ENCODE measurements at places on chromosomes 16 and 17. TPM values are rescaled to one million over a fixed set of nuclear protein-coding genes. Genes with fewer than 3 reads are reported as not detected.

DNA sequence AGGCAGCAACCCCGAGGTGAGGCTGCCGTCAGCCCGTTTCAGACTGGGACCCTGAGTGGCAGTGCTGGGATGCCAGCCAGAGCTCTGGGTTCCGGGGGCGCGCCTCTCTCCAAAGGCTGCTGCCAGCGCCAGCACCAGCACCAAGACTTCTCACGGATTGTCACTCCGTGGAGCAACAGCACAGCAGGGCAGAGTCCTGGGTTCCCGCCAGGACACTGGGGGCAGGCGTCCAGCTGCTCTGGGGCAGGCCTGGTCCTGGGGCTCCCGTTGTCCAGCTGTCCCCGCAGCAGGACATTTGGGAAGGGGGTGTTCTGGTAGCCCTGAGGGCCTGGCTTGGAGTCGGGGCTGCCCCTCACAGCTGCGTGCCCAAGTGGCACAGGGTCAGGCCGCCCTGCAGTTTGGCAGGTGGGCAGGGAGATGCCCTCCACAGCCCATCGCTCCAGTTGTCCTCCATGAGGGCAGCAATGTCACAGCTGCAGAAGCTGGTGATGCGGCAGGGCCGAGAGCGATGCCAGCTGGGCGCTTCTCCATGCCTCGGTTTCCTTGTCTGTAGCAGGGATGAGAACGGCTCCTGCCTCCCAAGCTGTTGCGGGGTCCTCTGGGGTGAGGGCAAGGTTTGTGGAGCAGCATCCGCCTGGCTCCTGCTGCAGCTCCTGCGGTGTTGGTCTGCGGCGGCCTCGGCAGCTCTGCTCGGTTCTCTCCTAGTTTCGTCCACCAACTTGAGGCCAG, 137.3 kb upstream of the CIBAR2 start:
- no peaks in the 10 kb centered on the region for H3K4me1 ChIP-seq
- no peaks in the 10 kb centered on the region for H3K36me3 ChIP-seq
- H3K4me3 ChIP-seq = no peak overlapping the region
- DNase-seq = no peak
- no peak overlapping the region for H3K27ac ChIP-seq

- H3K4me1 ChIP-seq = peaks cover 75% of the 10 kb centered on the region
- H3K27me3 ChIP-seq = no peaks in the 10 kb centered on the region
- no peak overlapping the region for H3K27ac ChIP-seq
- no peak for DNase-seq
These were observed 9.2 kb upstream of the SREBF1 start for GRCh38 chr17:17846003-17846402.

GRCh38 chr16:49969091-49970030, 55.7 kb upstream of the CNEP1R1 start:
- H3K27ac ChIP-seq = no peak overlapping the region
- H3K4me3 ChIP-seq = no peak overlapping the region
- no peak for DNase-seq
- H3K4me1 ChIP-seq = peaks cover 5% of the 10 kb centered on the region
- peaks cover 5% of the 10 kb centered on the region for H3K27me3 ChIP-seq

DNA sequence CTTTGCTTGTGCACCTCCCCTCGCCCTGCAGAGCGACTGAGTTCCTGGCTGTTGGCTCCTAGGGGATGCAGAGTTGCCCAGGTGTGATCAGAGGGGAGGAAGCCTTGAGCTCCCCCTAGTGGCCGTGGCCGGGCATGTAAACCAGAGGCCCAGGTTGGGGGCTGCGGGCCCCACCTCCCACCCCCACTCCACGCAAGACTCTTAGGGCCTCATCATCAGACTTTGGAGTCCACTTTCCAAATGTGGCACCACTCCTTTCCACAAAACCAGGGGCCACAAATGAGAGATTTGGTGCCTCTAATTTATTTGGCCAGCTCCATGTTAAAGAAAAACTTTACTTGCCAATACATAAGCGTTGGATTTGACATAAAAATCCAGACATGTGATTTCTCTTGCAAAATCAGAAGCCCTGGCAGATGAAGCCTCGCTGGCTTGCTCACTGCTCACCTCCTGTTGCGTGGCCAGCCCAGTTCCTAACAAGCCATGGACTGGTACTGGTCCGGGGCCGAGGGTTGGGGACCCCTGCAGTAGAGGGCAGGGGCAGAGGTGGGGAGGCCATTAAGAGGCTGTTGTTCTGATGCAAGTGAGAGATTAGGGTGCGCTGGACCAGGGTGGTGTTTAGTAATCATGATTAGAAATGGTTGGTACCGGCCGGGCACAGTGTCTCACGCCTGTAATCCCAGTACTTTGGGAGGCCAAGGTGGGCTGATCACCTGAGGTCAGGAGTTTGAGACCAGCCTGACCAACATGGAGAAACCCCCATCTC, 28.7 kb upstream of the GAS7 start:
- H3K27ac ChIP-seq = no peak overlapping the region
- no peaks in the 10 kb centered on the region for H3K36me3 ChIP-seq
- H3K27me3 ChIP-seq = no peaks in the 10 kb centered on the region

- no peak overlapping the region for H3K27ac ChIP-seq
- H3K27me3 ChIP-seq = no peaks in the 10 kb centered on the region
- DNase-seq = no peak
- H3K4me3 ChIP-seq = no peak overlapping the region
- H3K36me3 ChIP-seq = peaks cover 22% of the 10 kb centered on the region
These were observed 2.7 kb downstream of the C16orf89 start for GRCh38 chr16:5062790-5063765.

GRCh38 chr16:74760007-74760767, 14.4 kb downstream of the FA2H start:
- no peak overlapping the region for H3K27ac ChIP-seq
- no peaks in the 10 kb centered on the region for H3K4me1 ChIP-seq
- no peak for DNase-seq
- peaks cover 14% of the 10 kb centered on the region for H3K27me3 ChIP-seq
- no peaks in the 10 kb centered on the region for H3K36me3 ChIP-seq

- peaks cover 3% of the 10 kb centered on the region for H3K4me1 ChIP-seq
- H3K27me3 ChIP-seq = no peaks in the 10 kb centered on the region
- no peaks in the 10 kb centered on the region for H3K36me3 ChIP-seq
- H3K4me3 ChIP-seq = no peak overlapping the region
- DNase-seq = peak; percentile 88
These were observed 50.9 kb upstream of the CLEC3A start for GRCh38 chr16:77971306-77972061.

DNA sequence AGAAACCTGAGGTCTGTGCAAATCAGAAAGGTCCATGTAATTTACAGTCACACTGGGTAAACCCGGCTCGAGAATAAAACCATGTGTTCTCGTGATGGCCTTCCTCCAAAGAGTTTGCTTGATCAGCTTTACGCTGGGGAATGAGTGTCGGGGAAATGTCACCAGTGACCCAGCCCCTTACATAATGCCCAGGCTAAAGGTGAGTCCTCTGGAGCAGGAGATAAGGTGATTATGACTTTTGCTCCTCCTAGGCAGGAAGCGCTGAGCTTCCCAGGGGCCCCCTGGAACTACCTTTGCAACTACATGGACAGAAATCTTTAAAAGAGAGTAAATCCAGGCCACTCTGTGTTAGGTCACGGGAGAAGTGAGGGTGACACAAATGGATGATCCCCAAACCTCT, 15.7 kb downstream of the SLC6A4 start:
- H3K27ac ChIP-seq = no peak overlapping the region
- H3K4me3 ChIP-seq = no peak overlapping the region
- H3K4me1 ChIP-seq = no peaks in the 10 kb centered on the region
- no peaks in the 10 kb centered on the region for H3K27me3 ChIP-seq

- no peaks in the 10 kb centered on the region for H3K36me3 ChIP-seq
- no peaks in the 10 kb centered on the region for H3K27me3 ChIP-seq
- H3K27ac ChIP-seq = peak overlapping the region; percentile 69
- H3K4me3 ChIP-seq = no peak overlapping the region
- DNase-seq = no peak
These were observed 150.7 kb downstream of the SOCS1 start for GRCh38 chr16:11105038-11105903.

- no peak overlapping the region for H3K27ac ChIP-seq
- H3K4me1 ChIP-seq = peaks cover 26% of the 10 kb centered on the region
- DNase-seq = no peak
- H3K36me3 ChIP-seq = peaks cover 12% of the 10 kb centered on the region
- no peaks in the 10 kb centered on the region for H3K27me3 ChIP-seq
These were observed 1.2 kb downstream of the CDT1 start for GRCh38 chr16:88804552-88805339.

DNA sequence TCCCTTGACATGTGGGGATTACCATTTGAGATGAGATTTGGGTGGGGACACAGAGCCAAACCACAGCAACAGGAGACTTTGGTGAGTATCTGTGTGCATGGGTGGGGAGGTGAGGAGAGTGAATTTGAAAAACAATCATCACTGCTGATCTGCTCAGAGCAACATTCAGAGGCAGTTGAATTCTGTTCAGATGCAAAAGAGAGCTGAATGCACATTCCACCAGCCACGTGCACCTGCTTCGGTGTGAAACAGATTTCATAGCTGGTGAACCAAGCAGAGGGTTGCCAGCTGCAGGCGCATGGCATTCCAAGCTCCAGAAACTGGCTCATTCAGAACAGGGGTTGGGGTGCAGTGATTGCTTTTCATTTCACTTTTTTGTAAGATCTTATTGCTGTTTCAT, 233.1 kb upstream of the FOXF1 start:
- no peak overlapping the region for H3K27ac ChIP-seq
- no peak for DNase-seq
- no peaks in the 10 kb centered on the region for H3K27me3 ChIP-seq
- no peak overlapping the region for H3K4me3 ChIP-seq
- no peaks in the 10 kb centered on the region for H3K36me3 ChIP-seq

- no peaks in the 10 kb centered on the region for H3K36me3 ChIP-seq
- DNase-seq = no peak
- H3K4me1 ChIP-seq = no peaks in the 10 kb centered on the region
These were observed 242.0 kb downstream of the HAPSTR1 start for GRCh38 chr16:9333469-9333868.

GRCh38 chr17:75288770-75289114, 491 bp downstream of the SLC25A19 start:
- H3K27ac ChIP-seq = peak overlapping the region; percentile 93
- peaks cover 8% of the 10 kb centered on the region for H3K4me1 ChIP-seq
- DNase-seq = peak; percentile 68
- peak overlapping the region; percentile 92 for H3K4me3 ChIP-seq
- H3K27me3 ChIP-seq = no peaks in the 10 kb centered on the region

DNA sequence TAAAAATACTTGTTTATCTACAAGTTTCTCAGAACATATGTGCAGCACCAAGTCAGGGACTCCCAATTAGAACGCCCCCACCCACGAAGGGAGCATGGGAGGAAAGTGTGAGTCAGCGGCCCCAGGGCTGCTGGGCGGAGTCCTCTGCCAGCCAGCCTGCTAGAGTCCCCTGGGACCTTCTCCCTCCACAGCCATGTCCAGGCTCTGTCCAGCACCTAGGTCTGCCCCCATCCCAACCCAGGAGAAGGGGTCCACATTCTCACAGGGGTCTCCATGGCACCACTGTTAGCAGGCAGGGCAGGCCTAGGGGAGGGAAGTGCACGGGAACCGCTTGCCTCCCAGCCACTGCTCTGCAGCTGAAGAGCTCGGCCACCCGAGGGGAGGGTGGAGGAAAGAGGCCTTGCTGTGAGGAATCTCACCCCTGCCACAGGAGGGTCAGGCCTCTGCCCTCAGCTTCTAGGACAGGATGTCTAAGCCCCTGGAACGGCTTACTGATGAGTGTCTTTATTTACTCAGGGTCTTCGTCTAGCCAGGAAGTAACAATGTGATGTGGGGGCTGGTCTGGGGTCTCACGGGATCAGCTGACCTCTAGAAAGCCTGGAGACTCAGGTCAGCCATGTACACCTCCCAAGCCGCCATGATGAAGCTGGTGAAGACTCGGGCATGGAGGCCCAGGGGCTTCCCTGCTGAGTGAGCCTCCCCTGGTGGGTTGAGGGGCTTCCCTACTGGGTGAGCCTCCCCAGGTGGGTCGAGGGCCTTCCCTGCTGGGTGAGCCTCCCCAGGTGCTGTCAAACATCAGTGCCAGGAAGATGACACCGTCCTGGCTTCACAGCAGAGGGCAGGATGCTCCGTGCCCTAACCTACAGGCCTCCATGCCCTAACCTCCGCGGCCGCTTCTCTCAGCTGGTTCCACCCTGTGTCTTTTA, 190.3 kb downstream of the RBFOX3 start:
- DNase-seq = no peak
- no peak overlapping the region for H3K27ac ChIP-seq
- H3K4me1 ChIP-seq = no peaks in the 10 kb centered on the region

Gene LLGL2
- total RNA-seq = 111 TPM

Gene TMC6
- 173 TPM for total RNA-seq

Gene TNFRSF13B
- 0.27 TPM for total RNA-seq

Gene TNFRSF12A
- total RNA-seq = 28.8 TPM

Gene ZPBP2
- total RNA-seq = not detected
